HepG2 (cell line): ENCODE measurements at places on chromosomes 16 and 17.
A peak's percentile ranks its signal among the peaks of the same experiment; 100 is the strongest.

- no peak for DNase-seq
Observed at GRCh38 chr17:40058186-40058784, 4.1 kb upstream of the MED24 start.

- no peak for DNase-seq
Observed at GRCh38 chr17:33977729-33978514, 277.2 kb upstream of the CCL2 start.

DNA sequence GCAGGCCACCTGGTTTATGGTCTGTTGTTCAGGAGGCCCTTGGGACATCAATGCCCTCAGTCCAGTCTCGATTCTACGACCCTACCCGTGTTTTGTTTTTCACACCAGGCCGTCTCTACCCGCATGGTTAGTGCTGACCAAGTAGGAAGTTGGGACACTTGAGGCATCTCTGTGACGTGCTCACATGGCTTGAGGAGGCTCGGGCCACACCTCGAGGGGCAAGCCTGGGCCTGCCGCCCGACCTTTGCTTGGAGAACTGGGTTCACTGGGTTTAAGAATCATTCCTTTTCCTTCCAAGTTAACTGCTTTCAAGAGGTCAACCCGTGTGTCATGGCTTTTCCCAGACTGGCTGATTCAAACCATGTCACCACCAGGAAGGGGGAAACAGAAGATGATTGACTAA lies 86.8 kb downstream of the CMIP start:
- DNase-seq, result no peak

DNA sequence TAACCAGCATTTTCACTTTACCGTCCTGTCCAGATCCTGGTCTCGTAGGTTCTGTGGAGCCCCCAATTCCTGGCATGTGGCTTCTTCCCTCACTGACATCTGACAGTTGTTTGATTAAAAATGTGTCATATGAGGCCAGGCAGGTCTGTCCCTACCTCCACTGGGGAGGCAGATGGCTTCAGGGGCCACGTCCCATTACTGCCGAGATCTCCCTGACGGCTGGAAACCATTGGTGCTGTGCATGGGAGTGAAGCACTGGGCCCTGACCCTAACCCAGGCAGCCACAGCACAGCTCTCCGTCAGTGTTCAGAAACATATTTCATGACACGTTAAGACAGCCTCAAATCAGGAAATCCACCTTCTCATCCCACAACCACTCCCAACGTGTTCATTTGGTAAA lies 77.5 kb downstream of the GNAO1 start:
- DNase-seq, result no peak

- DNase-seq, result no peak
Observed at GRCh38 chr17:1049446-1050225, 52.7 kb downstream of the TIMM22 start.

GRCh38 chr17:27499451-27500265 lies 43.4 kb downstream of the KSR1 start:
- no peak for DNase-seq

- DNase-seq, result no peak
Observed at GRCh38 chr16:50740736-50741135, 1.1 kb upstream of the CYLD start.

GRCh38 chr16:66238696-66239095 lies 127.8 kb upstream of the CDH5 start:
- DNase-seq, result no peak

GRCh38 chr17:46063241-46063640 lies 64.2 kb downstream of the STH start:
- DNase-seq, result no peak

- no peak for DNase-seq
Observed at GRCh38 chr16:23902034-23902747, 66.4 kb downstream of the PRKCB start.

DNA sequence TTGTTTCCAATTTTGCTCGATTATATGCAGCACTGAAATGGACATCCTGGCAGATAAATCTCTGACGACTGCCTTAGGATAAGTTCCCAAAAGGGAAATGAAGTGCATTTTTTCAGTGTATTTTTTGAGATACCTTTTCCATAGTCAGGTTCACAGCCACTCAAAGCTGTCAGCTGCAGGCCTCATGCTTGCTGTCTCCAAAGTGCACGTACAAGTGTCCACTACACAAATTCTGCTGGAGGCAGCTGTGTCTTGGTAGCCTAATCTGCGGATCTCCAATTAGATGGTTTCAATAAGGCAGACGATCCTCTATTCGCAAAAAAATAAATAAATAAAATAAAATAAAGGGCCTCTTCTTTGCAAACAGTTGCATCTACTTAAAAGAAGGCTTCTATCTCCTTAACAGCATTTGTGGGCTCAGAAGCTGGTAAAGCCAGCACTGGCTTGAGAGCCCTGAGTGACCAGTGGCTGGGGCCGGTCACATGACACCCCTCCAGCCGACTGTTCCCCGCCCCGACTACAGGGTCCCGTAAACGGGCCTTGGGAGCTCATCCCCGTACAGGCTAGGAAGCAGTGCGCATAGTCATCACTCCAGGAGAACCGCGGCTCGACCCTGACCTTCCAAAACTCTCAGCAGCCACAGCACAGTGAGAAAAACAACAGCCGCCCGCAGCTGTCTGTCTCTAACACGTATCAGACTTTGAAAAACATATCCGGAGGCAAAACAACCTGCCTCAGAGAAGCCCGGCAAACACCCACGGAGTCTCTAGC lies 18.8 kb downstream of the RPH3AL start:
- DNase-seq, result no peak

DNA sequence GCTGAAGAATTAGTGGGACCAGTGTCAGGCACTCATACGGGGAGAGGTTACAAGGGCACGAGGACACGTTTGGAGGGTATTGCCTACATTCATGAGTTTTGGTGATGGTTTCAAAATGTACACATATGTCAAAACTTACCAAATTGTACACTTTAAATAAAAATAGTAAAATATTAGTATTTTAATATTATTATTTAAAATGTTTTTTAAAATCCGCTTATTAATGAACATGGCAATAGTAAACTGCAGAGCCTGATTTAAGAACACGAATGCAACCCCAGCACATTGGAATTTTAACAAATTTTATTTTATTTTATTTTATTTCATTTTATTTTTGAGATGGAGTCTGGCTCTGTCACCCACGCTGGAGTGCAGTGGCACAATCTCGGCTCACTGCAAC lies 10.9 kb upstream of the ERCC4 start:
- DNase-seq, result no peak

- DNase-seq, result no peak
Observed at GRCh38 chr16:86848821-86849220, 270.5 kb downstream of the FOXL1 start.

GRCh38 chr17:22704674-22705073 lies 1012.4 kb downstream of the KCNJ18 start:
- DNase-seq, result no peak

- DNase-seq, result no peak
Observed at GRCh38 chr16:769184-769784, 8.8 kb downstream of the MSLN start.

DNA sequence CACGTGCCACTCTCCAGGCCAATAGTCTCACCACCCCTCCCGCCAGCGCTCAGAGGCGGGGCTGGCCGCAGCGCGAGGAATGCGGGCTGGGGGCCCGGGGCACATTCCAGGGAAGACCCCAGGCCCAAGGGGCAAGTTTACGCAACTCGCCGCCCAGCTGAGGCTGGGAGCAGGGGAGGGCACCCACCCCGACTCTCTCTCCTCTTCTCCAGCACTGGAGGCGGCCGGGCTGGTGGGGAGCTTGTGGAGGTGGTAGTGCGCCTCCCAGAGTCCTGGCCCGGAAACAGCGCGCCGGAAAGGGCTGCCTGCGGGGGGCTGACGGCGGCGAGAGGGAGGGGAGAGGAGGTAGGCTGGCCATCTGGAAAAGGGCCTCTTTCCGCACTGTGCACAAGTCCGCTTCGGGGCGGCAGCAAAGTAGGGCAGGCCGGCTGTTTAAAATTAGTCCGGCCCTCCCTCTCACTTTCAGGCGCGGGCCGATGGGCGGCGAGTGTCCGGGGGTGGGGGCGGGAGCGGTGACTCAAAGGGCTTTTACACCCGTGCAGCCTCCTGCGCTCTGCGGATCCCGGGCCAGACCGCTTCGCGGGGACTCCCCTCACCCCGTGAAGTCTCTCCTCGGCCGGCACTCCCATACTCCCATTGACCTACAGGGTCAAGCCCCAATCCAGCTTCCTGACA lies 1.1 kb downstream of the FHOD1 start:
- peak; percentile 87 for DNase-seq

GRCh38 chr17:8100111-8100510 lies 12.6 kb upstream of the ALOX12B start:
- no peak for DNase-seq

- DNase-seq, result no peak
Observed at GRCh38 chr16:23469814-23470213, 16.8 kb upstream of the COG7 start.

- DNase-seq, result no peak
Observed at GRCh38 chr17:38674014-38674748, 576 bp downstream of the EPOP start.

- DNase-seq, result no peak
Observed at GRCh38 chr17:28985950-28986713, 19.7 kb downstream of the SEZ6 start.

DNA sequence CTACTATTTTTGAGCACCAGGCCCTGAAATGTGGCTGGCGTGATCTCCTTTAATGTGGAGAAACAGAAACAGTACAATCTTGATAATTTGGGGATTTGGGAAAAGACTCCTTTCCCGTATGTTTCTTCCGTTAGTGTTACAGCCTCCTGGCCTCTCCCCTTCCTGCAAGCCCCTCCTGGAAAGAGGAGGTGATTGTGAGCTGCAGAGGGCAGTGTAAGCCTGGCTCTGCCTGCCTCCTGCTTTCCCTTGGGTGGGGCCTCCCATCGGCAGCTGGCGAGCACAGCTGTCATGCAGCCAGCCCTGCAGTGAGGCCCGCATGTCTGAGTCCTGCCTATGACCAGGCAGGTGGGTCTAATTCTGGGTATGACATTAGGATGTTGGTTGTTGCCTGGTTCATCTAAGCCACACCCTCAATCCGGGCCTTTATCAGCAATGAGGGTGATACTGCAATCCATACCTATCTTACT lies 48.7 kb upstream of the WSB1 start:
- peak; percentile 80 for DNase-seq

DNA sequence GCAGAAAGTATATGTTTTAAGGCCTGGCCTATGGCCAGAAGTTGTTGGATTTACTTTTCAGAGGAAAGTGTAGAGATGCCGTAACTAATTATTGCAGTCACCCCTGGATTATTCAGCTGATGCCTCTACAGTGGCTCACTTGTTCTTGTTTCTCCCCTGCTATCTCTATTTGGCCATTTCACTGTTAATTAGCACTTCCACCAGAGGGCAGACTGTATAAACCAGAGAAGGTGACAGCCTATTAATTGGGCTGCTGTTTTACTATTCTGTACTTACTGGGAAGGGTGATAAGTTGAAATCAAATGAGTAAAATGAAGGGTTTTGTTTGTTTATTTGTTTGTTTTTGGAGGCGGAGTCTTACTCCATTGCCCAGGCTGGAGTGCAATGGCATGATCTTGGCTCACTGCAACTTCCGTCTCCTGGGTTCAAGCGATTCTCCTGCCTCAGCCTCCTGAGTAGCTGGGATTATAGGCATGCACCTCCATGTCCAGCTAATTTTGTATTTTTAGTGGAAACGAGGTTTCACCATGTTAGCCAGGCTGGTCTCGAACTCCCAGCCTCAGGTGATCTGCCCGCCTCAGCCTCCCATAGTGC lies 66.0 kb downstream of the CDK12 start:
- DNase-seq, result peak; percentile 33

- no peak for DNase-seq
Observed at GRCh38 chr16:68344252-68344651, 33.4 kb downstream of the PRMT7 start.

- no peak for DNase-seq
Observed at GRCh38 chr16:19166500-19166899, 1.5 kb upstream of the SYT17 start.

- DNase-seq, result no peak
Observed at GRCh38 chr17:48718227-48718760, 4.0 kb downstream of the PRAC1 start.

- DNase-seq, result no peak
Observed at GRCh38 chr17:46061435-46061834, 62.4 kb downstream of the STH start.

DNA sequence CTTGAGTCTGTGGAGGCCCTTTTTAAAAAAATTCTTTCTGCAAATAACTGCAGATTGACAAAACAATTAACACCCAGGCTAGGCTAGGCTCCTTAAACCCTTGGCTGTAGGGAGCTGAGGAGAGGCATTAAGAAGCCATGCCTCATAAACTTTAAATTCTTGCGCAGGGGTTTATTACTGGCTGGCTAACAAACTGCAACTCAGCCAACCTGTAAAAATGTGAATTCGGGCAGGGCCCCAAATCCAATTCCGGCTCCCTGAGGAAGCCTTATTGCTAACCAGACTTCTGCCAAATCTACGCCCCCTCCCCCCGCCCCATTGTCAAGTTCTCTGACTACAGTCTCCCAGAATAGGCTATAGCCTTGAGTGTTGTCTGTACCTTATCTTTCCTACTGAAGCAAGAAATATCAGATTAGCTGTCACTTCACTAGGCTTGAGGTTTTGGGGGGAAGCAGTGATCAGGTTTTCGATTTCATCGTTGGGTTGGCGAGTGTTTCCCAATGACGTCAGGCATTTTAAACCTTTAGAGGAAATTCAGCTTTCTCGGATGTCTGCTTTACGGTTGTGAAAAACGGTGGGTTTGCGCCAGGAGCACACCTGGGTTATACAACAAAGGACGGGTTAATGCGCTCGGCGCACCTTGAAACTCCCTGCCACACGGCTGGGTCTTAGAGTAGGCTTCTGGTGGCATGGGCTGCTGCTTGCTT lies 2.0 kb downstream of the CDH3 start:
- DNase-seq, result no peak

DNA sequence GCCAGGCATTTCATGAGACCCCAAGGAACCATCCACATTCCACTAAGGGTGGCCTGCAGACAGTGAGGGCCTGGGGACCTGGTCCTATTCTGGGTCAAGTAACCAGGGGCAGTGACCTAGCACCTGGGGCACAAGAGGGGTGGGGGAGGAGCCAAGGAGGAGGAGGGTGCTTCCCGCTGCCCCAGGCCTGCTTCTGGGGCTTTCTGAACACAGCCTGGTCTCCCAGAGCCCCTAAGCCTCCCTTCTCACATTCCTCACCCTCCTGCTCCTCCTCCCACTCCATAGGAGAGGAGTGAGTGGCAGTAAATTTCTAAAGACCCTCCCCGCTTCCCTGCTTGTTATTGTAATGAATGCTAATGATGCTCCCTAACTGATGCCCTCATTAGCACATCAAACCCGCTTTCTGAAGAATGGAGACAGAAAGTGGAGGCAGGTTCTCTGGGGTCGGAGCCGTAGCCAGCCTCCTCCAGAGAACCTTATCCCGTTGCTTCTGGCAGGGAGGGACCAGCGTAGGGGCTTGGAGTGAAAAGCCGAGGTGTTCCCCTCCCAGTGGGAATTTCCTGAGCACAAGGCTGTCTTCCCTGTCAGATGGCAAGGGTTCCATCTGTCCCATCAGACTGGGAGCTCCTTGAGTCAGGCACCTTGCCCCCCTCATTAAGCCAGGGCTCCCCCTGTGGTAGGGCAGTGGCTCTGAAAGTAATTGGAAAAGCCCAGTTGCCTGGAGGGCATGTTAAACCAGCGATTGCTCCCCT lies 3.7 kb upstream of the SRCIN1 start:
- no peak for DNase-seq
